ENCODE measurements at places on chromosomes 6 and 20.

DNA sequence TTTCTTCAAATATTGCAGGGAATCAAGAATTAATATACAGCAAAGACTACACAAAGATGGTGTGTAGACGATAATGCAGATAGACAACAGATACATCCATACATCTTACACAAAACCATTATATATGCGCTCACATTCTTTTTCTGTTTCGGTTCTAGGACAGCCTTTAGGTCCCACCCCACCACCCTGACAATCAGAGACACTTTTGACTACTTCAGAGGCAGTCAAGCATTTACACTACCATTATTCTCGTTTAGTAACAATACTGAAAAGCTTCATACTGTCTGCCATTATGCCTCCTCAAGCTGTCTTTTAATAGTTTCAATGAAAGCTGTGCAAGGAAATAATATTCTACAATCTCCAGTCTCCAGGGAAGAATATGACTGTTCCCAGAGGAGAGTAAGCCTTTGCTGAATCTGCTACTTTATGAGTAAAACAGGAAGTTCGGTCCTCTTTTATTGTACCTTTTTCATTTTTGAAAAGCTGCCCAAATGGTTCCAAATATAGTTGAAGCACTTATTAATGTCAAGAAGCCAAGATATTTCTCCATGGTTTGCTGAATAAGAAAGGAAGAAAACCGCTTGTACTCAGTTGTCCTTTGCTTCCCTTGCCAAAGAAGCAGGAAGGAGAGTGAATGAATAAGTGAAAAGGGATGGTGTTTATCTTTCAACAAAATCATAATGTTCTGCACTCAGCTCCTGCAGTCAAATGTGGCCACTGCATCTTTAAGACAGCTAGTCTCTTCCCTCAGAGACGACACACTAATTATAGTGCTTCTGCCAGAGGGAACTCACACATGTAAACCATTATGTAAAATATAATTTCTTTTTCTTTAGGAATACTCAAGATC, 468.3 kb downstream of the CDC5L start:
- DNase-seq: peak; percentile 44

DNA sequence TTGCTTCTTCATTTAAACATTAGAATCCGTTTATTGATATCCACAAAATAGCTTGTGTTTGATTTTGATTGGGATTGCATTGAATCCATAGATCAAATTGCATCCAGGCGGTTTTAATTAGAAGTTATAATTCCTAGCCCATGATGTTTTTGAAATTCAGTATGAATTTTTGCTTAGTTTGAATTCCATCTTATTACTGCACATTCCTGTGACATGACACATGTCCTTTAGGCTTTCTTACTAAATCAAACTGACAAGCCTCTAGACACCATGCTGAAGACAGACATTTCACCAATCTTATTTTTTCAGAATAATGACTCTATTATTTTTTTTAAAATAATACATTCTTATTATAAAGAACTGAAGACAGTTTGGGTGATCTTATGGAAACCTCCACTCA, 21.4 kb upstream of the PI16 start:
- DNase-seq: peak; percentile 77

DNA sequence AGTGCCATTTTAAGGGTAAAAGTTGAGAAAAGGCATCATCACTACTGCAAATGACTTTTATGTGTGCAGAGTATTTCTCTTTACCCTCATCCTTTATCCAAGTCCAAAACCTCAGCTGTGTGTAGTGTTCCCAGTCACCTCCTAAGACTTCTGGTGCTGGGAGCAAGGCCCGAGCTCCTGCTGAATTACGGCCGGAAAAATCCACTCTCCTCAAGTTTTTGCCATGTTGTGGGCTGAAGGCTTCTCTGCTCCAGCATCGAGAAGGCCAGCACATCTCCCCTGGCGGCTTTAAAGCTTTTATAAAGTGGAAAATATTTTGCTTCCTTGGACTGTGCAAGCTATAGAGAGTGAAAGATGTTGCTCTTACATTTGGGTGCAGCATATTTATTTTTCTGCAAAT, 153.2 kb upstream of the THBS2 start:
- DNase-seq: no peak

GRCh38 chr20:38931984-38932383, 5.8 kb downstream of the FAM83D start:
- no peak for DNase-seq

DNA sequence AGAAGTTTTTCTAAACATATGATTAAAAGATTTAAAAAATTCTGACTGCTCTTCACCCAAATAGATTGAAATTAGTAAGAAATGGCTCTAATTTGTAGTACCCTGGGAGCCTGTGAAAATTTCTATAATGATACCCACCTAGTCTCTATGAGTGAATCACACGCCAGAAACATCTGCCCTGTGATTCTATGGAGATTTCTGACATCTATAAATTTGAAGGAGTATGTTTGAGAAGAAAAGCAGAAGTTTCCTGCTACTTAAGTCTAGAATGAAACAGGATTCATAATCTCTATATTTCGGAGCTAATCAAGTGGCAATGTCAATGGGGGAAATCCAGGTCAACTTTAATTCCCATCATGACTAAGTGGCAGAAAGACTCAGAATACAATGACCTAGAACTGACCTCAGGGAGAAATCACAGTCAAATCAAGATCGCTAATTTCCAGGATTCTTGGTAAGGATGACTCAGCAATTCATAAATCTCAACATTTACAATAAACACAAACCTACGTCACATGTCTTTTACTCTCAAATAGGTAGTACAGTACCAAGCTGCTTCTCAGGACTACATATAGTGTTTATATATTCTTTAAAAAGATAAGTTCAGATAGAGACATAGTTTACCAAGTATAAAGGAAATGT, 186.2 kb upstream of the TNFAIP3 start:
- DNase-seq: peak; percentile 66

GRCh38 chr6:111657146-111657545, 51.5 kb upstream of the TRAF3IP2 start:
- peak; percentile 78 for DNase-seq

All from HCEC 1CT (cell line).